CD4-positive, alpha-beta T cell (primary cell): ENCODE measurements at places on chromosomes 7 and 10. TPM values are rescaled to one million over a fixed set of nuclear protein-coding genes. Genes with fewer than 3 reads are reported as not detected.

DENND2A gene
- total RNA-seq = not detected

AGR2 gene
- not detected for total RNA-seq

GRCh38 chr7:1810961-1811849 is 141.1 kb downstream of the ELFN1 start:
- no peaks in the 10 kb centered on the region for H3K4me1 ChIP-seq
- peaks cover 11% of the 10 kb centered on the region for H3K36me3 ChIP-seq
- no peak overlapping the region for H3K4me3 ChIP-seq
- H3K27me3 ChIP-seq = no peaks in the 10 kb centered on the region

GRCh38 chr7:151141855-151142685 is 25.4 kb downstream of the GBX1 start:
- peaks cover 14% of the 10 kb centered on the region for H3K36me3 ChIP-seq
- H3K4me3 ChIP-seq = no peak overlapping the region
- no peaks in the 10 kb centered on the region for H3K4me1 ChIP-seq
